ENCODE measurements at places on chromosomes 1 and 21.

- no peak for DNase-seq
These were observed 116.9 kb downstream of the EDEM3 start for GRCh38 chr1:184637664-184638240.

DNA sequence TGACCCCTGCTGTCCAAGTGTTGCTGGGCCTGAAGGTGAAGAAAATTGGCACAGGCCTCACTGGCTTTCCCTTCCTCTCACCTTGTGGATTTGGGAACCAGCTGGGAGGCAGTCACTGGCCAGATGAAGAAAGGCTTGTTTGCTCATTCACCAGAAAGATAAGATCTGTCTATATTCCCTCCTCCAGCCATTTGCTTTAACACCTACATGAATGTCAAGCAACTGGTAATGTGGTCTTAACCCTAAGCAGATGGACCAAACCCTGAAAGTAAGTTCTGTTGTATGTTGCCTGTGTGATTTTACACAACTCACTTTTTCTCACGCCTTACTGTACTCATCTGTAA is 10.3 kb upstream of the SRRM1 start:
- DNase-seq: no peak

GRCh38 chr21:17491716-17492414 is 21.0 kb upstream of the CXADR start:
- no peak for DNase-seq

- no peak for DNase-seq
These were observed 35.9 kb upstream of the KANK4 start for GRCh38 chr1:62355095-62355494.

DNA sequence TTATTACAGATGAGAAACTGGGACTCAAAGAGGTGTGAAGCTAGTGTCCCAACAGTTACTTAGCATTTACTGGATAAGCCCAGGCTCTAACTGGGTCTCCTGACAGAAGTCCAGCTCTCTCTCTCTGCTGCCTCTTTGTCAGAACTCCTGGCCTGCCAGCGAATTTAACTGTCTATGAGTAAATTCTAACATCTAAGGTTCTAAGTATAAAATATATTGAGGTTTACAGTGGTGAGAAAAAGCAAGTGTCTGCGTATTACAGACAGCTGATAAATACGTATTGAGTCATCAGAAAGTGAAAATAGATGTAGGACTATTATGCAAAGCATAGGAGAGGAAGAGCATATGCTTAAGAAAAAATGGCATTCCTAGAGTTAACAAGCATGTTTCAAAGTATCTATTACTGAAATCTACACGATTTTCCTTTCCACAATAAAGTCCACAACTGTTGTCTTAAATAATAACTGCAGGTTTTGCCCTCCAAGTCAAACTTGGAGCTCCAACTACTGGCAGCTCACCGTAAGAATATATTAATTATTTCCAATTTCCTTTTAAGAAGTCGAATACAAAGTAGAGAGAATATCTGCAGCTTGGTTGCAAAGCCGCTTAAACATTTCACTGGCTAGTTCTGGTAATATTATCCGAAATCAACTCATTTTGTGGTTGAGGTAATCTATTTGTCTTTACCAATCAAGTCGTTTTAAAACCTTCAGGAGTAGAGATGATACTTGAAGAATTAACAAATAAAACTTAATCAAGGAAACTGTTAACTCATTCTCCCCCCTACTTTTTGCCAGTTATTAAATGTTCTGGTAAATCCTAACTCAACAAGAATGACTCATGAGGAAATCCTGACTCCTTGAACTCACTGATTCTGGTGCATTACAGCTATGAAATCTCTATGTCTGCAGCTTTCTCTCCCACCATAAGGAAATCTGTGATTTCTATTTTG is 1.4 kb upstream of the RGS2 start:
- no peak for DNase-seq

DNA sequence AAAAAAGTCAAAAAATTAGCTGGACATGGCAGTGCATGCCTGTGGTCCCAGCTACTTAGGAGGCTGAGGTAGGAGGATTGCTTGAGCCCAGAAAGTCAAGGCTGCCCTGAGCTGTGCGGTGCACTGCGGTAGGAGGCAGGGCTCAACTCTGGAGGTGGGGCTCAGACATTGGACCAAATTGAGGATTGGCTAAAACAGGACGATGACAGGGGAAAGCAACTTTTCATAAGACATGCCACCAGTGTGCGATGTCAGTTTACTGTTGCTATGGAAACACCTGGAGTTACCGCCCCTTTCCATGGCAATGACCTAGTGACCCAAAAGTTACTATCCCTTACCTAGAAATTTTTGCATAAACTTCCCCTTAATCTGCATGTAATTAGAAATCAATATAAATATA is 85.3 kb downstream of the DISP3 start:
- no peak for DNase-seq

GRCh38 chr1:41902159-41902577 is 16.6 kb downstream of the HIVEP3 start:
- no peak for DNase-seq

DNA sequence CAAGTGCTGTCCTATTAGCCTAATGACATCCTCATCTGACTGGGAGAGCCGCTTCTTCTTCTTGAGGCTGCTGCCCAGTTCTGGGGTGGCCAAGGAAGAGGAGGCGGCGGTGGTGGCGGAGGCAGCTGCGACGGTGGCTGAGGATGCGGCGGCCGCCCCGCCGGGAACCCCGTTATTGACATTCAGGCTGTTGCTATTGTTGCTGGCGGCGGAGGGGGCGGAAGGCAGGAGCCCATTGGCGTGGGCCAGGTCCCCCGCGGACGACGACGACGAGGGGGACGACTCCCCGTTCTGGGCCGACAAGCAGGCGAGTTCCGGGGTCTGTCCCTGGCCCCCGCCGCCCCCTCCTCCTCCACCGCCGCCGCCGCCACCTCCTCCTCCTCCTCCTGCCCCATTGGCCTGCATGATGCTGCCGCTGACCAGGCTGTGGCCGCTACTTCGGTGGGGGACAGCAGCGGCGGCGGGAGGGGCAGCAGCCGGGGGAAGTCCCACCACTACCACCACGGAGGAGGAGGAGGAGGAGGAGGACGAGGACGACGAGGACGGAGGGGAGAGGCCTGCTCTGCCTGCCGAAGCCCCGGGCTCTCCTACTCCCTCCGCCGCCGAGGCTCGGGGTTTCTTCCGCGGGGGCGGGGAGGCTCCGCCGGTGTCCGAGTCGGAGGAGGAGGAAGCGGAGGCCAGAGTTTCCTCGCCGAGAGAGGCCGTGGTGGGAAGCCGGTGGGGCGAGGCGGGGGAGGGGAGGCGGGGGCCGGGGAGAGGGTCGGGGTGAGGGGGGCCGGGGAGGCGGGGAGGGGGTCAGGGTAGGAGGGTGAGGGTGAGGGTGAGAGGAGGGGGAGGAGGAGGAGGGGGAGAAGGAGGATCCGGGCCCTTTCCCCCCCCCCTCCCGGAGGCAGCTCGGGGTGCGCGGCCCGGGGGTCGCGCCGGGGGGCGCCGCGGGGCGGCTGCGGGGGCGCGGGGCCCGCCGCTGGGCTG is 610 bp downstream of the WDR26 start:
- no peak for DNase-seq

- no peak for DNase-seq
These were observed 65.3 kb upstream of the PPP2R5A start for GRCh38 chr1:212219679-212220463.

DNA sequence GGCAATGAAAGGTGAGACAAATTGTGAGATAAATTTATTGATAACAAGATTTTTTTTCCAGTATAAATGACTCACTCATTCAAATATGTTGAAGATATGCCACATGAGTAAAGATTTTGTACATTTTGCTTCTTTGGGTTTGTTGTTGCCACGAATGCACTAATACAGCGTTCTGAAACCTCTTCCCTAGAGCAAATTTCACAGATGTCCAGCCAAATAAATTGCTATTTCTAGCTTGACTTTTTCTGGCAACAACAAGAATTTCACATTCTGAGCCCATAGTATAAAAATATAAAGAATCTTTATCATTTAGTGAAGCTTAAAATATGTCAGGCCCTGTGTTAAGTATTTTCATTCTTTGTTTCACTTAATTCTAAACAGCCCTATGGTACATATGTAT is 114.5 kb upstream of the COL24A1 start:
- no peak for DNase-seq

DNA sequence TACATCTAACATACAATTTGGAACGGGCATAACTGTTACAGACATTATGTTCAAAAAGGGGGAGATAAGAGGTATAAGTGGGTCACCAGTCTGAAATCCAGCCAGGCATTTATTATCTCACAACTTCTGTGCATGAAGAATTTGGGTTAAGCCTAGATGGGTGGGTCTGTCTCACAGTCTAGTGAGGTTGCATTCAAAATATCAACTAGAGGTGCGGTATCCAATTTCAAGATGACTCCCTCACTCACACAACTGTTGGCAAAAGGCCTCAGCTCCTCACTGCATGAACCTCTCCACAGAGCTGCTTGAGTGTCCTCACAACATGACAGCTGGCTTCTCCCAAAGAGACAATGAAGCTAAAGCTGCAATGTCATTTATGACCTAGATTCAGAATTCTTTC is 4.7 kb downstream of the AUNIP start:
- DNase-seq: no peak

DNA sequence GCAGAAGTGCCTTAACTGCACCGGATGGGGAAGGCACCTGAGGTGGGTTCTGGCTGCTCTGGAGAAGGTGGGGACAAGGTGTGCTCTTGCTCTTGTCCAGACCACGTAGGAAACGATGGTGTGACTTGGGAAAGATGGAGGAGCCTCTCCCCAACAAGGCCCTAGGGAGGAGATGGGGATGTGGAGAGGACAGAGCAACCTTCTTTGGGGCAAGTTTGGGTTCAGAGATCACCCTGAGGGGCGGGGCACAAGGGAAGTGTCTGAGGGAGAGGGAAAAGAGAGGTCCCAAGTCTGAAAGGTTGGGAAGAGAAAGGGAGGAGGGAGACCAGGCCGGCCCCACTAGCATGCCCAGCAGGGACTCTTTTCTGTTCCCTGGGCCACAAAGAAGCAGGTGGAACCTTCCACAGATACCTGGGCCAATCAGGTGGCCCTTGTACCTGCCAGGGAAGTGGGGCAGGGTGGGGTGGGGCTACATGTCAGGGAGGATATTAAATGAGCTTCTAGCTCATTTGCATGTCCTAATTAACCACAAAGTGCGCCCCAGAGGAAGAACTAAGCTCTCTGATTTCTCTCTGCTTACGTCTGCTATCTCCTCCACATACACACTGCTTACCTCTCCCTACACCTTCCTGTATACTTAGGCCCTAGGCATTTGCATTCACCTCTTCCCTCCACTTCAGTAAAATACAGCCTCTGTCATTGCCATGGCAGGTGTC is 15.9 kb downstream of the INKA2 start:
- no peak for DNase-seq

DNA sequence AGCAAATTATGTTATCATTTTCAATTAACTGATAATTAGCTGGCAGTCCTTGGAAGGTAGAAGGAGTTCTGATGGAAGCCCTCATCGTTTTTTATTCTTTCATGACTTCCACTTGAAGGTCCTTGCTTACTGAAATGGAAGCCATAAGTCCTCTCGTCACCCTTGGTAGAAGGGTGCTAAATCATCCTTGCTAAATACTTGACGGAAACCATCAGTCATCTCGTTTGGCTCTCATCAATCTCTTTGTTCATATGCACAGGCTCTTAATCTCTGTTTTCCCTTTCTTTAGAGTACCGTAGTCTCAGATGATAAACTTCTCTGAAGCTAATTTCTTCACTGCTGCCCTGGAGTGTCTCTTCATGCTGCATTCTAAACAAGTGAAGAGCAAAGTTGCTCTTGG is 34.5 kb downstream of the UCK2 start:
- DNase-seq: no peak

DNA sequence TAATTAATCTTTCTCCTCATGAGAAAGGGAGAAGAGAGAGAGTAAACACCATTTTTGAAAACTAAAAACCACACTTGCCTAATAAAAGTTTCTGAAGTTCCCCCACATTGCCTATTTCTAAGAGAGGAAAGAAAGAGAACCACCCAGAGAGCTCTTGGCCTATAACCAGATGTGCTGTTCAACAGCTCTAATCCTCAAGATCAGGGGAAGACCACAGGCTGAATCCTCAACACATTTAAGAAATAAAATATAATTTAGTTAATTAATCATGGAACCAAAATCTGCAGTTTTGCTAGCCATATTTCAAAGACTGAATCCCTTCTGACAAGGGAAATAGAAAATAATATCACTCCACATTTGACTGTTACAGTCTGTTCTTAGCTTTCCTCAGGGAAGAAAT is 11.9 kb downstream of the PRRX1 start:
- no peak for DNase-seq

DNA sequence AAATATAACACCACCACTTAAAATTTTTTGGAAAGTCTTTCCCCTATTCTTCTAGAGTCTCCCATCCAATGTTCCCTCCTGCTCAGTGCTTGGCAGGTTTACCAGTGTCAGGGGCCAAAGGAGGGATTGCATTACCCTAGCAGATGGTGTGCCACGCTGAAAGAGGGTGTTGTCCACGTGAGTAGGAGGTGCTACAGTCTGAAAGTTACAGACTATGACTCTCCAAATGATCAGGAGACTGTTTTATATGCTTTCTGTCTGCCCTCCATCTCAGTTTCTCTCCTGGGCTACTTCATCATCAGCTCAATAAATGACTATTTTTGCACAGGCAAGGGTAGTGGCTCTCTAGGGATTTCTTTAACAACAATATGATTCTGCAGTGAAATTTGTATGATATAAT is 31.3 kb upstream of the ANGPTL7 start:
- DNase-seq: no peak

DNA sequence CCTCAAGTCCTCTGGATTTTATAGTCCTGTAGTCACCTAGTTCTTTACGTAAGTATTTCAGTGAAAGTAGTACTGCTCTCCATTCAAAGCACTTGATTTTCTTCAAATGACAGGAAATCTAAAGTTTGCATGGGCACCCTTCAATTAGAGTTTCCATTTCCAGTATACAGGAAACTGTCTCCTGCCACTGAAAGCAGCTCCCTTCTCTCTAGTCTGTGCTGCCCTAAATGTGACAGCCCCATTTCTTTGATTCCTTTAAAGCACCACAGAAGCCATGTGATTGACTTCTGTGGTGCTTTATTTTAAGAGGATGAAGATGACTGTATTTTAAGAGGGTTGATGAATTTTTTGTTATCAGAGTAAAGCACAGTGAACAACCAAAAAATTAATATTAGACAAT is 226.1 kb downstream of the DNAH14 start:
- no peak for DNase-seq

- DNase-seq: no peak
These were observed 203.4 kb downstream of the TNR start for GRCh38 chr1:175539986-175540385.

DNA sequence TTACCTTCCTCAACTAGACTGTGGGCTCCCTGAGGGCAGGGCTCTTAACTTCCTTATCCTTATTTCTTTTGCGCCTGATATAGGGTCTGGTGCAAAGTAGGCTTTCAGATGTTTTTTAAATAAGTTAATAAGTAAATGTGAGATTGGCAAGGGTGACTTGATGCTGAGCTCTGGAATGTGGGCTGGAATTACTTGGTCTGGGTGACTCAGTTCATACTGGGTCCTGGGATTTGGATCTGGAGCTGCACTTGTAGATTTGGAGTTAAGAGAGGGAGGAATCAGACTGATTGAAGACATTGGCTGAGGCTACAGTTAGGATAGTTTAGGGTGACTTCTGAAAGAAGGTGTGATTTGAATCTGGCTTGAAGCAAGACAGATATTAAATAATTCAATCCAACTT is 190.9 kb downstream of the GIPC2 start:
- no peak for DNase-seq

Data from NCI-H1105 (cell line).